Tibial nerve (tissue), 4 donors: ENCODE measurements at places on chromosomes 2 and 18. TPM values are rescaled to one million over a fixed set of nuclear protein-coding genes. Genes with fewer than 3 reads are reported as not detected.

DSEL gene
- total RNA-seq, result 16.6 TPM

GRCh38 chr18:24937639-24938275 lies 414.2 kb downstream of the ZNF521 start:
- H3K4me3 ChIP-seq, result no peak overlapping the region
- H3K4me1 ChIP-seq, result no peaks in the 10 kb centered on the region
- H3K36me3 ChIP-seq, result no peaks in the 10 kb centered on the region

GRCh38 chr2:132503701-132504100 lies 87.1 kb downstream of the GPR39 start:
- no peak overlapping the region for H3K27ac ChIP-seq
- no peaks in the 10 kb centered on the region for H3K27me3 ChIP-seq
- no peaks in the 10 kb centered on the region for H3K4me1 ChIP-seq
- no peak overlapping the region for H3K4me3 ChIP-seq
- DNase-seq, result no peak
- H3K36me3 ChIP-seq, result no peaks in the 10 kb centered on the region

- no peaks in the 10 kb centered on the region for H3K36me3 ChIP-seq
- peak overlapping the region; percentile 95 for H3K27ac ChIP-seq
- no peak for DNase-seq
- H3K27me3 ChIP-seq, result no peaks in the 10 kb centered on the region
Observed at GRCh38 chr2:112482309-112483041, 519 bp downstream of the TTL start.

DNA sequence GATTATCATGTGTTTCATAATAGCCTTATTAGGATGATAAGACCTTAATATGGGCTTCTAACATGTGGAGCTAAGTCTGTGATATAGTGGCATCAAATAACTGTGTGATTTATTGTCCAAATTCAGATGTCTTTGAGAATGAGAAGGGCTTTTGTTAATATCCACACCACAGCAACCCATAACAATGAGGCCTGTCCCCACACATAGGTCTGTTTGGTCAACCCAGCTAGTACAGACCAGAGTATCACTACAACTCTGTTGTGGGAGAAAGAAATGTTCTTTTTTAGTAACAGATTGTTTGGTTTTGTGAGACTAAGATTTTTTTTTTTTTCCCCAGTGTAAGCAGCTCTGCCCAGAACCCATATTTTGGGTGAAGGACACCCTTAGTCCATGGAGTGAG lies 439.2 kb downstream of the PIK3C3 start:
- no peaks in the 10 kb centered on the region for H3K27me3 ChIP-seq
- DNase-seq, result no peak
- H3K4me1 ChIP-seq, result no peaks in the 10 kb centered on the region
- no peaks in the 10 kb centered on the region for H3K36me3 ChIP-seq

GRCh38 chr2:207621501-207622039 lies 3.6 kb downstream of the METTL21A start:
- peaks cover 13% of the 10 kb centered on the region for H3K4me1 ChIP-seq
- no peak overlapping the region for H3K27ac ChIP-seq
- no peaks in the 10 kb centered on the region for H3K27me3 ChIP-seq
- no peaks in the 10 kb centered on the region for H3K36me3 ChIP-seq
- H3K4me3 ChIP-seq, result no peak overlapping the region
- DNase-seq, result no peak
